ENCODE measurements at places on chromosomes 1 and 21.

GRCh38 chr1:173503391-173503790 is 26.3 kb downstream of the PRDX6 start:
- peak; percentile 38 for DNase-seq

- no peak for DNase-seq
These were observed 154.8 kb downstream of the TGFB2 start for GRCh38 chr1:218499911-218500310.

DNA sequence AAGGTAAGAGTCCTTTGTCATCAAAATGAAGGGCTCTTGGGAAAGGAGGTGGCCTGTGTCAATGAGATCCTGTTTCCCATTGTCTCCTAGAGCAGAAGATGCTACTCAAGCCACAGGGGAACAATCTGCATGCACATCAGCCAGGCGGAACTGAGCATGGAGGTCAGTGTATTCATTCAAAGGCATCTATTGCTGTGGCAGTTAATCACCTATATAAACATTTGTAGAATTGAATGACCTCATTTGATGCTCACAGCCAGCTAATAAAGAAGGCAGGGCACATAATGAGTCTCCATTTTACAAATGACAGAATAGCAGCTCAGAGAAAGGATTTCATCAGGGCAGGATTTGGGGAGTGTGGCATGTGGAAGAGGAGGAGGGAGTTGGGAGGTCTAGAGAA is 5.7 kb upstream of the FYB2 start:
- no peak for DNase-seq

- no peak for DNase-seq
These were observed 94.8 kb downstream of the TGFBR3 start for GRCh38 chr1:91791103-91791502.

GRCh38 chr1:153827168-153827964 is 52.2 kb downstream of the SLC27A3 start:
- DNase-seq, result peak; percentile 5

DNA sequence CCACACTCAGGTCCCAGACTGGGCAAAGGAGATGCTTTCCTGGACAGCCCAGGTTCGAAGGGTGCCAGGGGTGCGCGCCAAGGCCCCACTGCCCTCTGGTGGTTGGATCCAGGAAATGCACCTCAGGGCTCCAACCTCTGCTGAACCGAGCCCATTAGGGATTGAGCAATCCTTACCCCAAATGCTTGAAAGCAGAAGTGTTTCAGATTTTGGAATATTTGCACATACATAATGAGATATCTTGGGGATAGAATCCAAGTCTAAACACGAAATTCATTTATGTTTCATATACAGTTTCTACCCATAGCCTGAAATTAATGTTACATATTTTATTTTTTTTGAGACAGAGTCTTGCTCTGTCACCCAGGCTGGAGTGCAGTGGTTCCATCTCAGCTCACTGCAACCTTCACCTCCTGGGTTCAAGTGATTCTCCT is 57.4 kb downstream of the SLC9A1 start:
- peak; percentile 61 for DNase-seq

DNA sequence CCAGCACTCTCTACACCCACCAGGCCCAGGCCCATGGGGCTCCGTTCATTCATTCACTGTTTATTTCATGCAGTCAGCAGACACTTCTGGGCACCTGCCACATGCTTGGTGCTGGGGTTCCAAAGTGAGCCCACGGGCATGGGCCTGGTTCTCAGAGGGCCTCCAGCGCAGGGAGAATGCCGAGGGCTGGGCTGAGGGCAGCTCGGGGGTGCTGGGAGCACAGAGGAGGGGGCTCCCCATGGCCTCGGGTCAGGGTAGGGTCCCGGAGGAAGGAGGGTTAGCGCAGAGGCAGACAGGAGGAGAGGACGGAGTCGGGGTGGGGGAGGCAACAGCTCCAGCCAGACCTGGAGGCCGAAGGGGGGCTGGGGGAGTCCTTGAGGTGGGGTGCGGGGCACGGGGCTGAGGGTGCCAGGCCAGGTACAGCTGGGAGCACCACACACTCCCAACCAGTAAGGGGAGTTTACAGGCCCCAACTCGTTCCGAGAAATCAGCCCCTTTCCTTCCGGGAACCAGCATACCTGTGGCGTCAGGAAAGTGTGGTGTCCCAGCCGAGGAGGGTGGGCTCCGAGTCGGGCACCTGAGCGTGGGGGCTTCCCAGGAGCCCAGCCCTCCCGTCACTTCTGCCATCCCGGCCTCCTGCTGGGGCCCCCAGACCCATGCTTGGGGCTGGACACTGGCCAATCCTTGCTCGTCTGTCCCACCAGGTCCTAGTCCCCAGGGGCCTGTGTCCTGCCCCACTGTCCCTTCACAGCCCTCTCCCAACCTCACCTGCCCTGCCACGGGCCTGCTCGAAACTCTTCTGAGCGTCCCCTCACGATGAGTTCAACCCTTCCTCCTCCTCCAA is 10.8 kb downstream of the ARHGEF16 start:
- DNase-seq, result no peak

- no peak for DNase-seq
These were observed 28.2 kb downstream of the IFI44 start for GRCh38 chr1:78677788-78678187.

DNA sequence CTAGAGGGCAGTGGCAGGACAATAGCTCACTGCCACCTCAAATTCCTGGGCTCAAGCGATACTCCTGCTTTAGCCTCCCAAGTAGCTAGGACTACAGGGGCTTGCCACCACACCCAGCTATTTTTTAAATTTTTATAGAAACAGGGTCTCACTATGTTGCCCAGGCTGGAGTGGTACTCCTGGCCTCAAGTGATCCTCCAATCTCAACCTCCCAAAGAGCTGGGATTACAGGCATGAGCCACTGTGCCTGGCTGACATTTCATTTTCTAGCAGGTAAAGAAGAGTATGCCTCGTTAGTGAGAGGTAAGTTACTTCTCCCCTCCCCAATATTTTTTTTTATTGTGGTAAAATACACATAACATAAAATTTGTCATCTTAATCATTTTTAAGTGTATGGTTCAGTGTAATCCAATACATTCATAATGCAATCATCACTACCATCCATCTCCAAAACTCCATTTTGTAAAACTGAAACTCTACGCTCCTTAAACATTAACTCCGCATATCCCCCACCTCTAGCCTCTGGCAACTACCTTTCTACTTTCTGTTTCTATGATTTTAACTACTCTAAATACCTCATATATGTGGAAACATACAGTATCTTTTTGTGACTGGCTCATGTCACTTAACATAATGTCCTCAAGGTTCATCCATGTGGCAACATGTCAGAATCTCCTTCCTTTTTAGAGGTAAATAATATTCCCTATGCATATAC is 22.4 kb downstream of the ZZZ3 start:
- DNase-seq, result no peak

- no peak for DNase-seq
These were observed 1.2 kb upstream of the OPTC start for GRCh38 chr1:203492748-203493130.

DNA sequence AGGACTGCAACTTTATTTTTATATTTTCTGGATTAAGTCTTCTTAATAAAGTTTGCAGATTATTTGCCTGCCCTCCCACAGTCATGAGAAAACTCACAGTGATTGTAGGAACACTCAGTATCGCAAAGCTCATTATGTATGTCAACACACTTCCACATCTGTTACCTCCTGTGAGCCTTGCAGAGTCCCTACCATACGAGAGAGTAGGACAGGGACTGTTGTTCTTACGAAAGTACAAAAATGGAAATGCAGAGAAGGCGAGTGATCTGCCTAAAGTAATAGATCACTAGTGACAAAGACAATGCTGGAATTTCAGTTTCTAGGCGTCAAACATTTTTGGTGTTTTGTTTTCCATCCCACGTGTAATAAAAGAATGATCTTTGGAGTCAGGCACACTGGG is 131.7 kb downstream of the SYT2 start:
- no peak for DNase-seq

- no peak for DNase-seq
These were observed 54.6 kb downstream of the ZBTB40 start for GRCh38 chr1:22506130-22506692.

DNA sequence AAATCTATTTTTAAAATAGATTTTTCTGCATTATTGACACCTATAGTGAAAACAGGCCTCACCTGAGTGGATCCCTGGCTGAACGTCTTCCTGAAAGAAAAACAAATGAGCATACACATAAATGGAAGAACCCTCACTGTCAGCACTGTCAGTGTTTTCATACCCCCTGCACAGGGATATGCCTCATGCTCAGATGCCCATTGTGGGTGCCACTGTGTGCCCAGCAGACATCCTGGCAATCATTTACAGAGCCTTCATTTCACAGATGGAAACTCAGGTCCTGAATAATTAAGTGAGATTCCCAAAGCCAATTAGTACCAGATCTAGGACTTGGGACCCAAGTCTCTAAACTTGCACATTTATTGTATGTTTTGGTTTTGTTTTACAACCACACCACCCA is 19.9 kb downstream of the FCRL1 start:
- DNase-seq, result no peak

GRCh38 chr1:10856863-10857598 is 60.6 kb upstream of the CASZ1 start:
- DNase-seq, result no peak

GRCh38 chr1:15681349-15682292 is 2.5 kb upstream of the PLEKHM2 start:
- DNase-seq, result no peak

DNA sequence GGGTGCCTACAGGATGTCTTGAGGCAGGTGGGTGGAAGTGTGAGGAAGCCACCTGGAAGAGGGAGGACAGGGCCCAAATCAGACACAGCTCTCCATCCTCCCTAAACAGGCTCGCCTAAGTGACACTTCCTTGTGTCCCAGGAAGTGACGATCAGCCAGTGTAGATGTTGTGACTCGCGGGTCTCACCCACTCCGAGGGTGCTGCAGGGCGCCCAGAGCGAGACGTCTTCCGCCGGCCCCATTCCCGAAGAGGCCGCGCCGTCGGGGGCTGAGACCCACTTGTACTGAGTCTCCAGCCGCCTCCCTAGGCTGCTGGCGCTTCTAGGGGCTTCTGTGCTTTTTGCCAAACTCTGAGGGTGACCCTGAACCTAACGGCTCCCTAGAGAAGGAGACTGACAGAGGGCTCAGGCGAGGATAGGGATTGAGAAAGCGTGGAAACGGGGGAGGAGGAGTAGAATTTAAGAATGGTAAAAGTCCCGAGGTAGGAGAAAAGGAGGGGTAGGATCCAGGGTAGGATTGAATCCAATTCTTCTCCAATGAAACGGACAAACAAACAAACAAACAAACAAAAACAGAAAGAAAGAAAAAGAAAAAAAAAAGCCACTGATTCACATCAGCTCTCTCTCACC is 543 bp upstream of the MARK1 start:
- DNase-seq, result no peak

DNA sequence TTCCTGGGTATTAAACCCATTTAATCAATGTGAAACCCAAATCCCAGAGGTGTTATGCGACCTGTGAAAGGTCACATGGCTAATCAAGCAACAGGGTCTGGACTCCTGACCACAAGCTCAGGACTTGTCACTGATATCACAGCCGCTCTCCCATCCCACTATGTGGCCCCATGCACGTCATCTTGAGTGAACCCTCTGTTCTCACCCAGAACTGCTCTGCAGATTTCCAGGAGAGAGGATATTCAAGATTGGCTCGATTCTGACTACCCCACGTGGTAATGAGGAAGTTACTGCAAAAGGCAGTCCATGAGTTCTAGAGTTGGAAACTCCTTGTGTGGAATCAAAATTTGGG is 173.5 kb upstream of the ETV3 start:
- no peak for DNase-seq

GRCh38 chr1:3139871-3140361 is 70.9 kb downstream of the PRDM16 start:
- DNase-seq, result no peak

DNA sequence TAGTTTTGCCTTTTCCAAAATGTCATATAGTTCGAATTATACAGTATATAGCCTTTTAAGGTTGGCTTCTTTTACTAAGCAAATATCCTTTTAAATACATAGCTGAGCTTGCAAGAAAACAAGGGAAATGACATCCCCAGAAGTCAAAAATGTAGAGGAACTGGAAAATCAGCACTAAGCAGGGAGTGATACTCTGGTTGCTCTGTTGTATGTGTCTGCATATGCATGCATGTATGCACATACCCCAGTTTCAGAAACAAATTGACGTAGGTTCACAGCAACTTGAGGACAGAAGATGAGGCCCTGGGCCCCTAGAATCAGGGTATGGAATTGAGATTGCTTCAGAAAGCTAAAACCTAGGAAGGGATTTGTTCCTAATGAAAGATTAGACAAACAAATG is 75.1 kb upstream of the GNG4 start:
- no peak for DNase-seq

- peak; percentile 79 for DNase-seq
These were observed 116.3 kb downstream of the DHRS3 start for GRCh38 chr1:12501661-12502060.

GRCh38 chr1:102776071-102776470 is 332.3 kb downstream of the COL11A1 start:
- no peak for DNase-seq

DNA sequence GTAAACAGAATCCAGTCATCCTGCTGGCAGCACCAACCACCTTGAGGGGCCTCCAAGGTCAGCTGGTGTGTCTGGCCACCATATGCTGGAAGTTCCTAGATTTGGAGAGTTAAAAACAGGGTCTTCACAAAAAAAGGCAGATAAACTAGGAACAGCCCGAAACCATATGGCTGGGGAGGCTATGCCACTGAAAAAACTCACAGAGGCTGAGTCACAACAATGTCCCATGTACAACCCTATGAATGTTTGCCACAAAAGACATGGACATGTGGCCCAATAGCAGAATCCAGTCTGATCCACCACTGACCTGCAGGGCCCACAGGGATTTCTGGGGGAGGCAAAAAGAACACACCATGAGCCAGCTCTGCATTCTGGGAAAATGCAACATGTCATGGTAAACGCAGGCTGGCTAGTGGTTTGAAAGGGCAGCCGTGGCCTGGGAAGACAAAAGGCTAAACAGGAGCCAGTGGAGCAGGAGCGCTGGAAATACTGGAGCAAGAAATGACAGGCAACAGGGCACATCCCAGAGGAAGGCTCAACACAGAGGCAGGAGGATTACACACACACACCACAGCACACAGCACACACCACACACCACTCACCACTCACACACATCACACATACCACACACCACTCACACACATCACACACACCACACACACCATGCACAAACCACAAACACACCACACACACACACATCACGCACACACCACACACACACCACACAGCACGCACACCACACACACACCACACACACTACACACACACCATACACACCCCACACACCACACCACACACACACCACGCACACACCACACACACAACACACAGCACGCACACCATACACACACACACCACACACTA is 55.4 kb downstream of the HSF2BP start:
- DNase-seq, result peak; percentile 51

- no peak for DNase-seq
These were observed 25.4 kb downstream of the MAST2 start for GRCh38 chr1:45828841-45829240.

DNA sequence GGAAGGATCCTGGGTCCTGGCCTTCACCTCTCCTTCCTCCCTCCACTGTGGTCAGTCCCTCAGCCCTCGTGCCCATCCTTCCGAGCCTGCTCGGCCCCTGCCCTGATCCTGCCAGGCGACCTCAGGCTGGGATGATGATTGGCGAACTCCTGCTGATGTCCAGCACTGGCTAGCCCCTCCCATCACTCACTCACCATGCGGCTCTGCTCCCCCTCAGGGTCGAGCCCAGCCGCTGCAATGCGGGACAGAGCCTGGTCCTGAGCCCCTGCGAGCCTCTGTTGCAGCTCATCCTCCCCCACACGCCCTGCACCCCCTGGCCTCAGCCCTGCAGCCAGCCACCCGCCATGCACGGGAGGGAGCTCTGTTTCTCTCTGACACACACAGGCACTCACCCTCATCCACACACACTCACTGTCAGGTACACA is 100.2 kb downstream of the DMRTB1 start:
- no peak for DNase-seq
